ENCODE measurements at places on chromosomes 1 and 21. TPM values are rescaled to one million over a fixed set of nuclear protein-coding genes. Genes with fewer than 3 reads are reported as not detected.

C1QC gene
- not detected for total RNA-seq

- no peaks in the 10 kb centered on the region for H3K27me3 ChIP-seq
- H3K4me3 ChIP-seq: no peak overlapping the region
- no peaks in the 10 kb centered on the region for H3K4me1 ChIP-seq
- no peaks in the 10 kb centered on the region for H3K36me3 ChIP-seq
Observed at GRCh38 chr1:3027611-3028371, 6.5 kb downstream of the ACTRT2 start.

MTARC1 gene
- not detected for total RNA-seq

- H3K27ac ChIP-seq: no peak overlapping the region
- H3K36me3 ChIP-seq: no peaks in the 10 kb centered on the region
- peaks cover 42% of the 10 kb centered on the region for H3K27me3 ChIP-seq
- H3K4me3 ChIP-seq: no peak overlapping the region
Observed at GRCh38 chr1:40143891-40144575, 17.2 kb upstream of the RLF start.

DNA sequence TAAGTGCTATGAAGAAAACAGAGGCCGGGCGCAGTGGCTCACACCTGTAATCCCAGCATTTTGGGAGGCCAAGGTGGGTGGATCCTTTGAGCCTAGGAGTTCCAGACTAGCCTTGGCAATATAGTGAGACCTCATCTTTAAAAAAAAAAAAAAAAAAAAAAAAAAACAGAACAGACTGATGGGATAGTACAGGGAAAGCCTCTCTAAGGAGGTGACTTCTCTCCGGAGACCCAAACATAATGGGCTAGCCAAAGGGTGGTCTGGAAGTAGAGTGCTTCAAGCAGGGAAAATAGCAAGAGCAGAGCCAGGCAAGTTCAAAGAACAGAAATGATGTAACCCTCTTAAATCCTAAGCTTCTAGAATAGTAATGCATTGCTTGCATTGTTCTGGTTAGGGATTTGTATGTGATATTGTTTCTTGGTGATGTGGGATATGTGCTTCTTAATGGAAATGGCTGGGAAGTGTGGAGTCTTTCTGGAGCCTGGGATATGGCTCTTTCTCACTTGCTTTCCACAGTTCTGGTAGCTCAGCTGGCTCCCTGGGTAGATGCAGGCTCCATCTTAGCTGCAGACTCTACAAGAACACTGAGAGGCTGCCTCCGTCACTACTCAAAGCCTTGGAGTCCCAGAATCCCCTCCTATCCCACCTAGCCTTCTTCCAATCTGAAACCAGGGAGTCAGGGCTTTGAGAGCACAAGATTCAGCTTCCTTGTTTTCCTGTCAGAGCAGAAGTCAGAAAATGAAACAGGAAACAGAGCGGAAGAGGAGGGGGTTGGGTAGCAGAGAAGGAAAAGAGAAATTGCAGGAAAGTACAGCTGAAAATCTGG lies 1.9 kb upstream of the PIGV start:
- peaks cover 22% of the 10 kb centered on the region for H3K36me3 ChIP-seq
- DNase-seq: no peak
- H3K4me3 ChIP-seq: peak overlapping the region; percentile 94
- H3K4me1 ChIP-seq: peaks cover 85% of the 10 kb centered on the region
- H3K27me3 ChIP-seq: no peaks in the 10 kb centered on the region

- no peak for DNase-seq
- H3K27me3 ChIP-seq: no peaks in the 10 kb centered on the region
- H3K27ac ChIP-seq: no peak overlapping the region
- H3K4me1 ChIP-seq: peaks cover 16% of the 10 kb centered on the region
- no peaks in the 10 kb centered on the region for H3K36me3 ChIP-seq
Observed at GRCh38 chr21:15023776-15024175, 41.0 kb downstream of the NRIP1 start.

DYNLT4 gene
- not detected for total RNA-seq
